Stimulated activated CD4-positive, alpha-beta T cell treated with anti-CD3 and anti-CD28 coated beads, TNF-alpha, amount 100 ng/mL, for 24 hours (primary cell): ENCODE measurements at places on chromosomes 5 and 9.
A peak's percentile ranks its signal among the peaks of the same experiment; 100 is the strongest.

DNA sequence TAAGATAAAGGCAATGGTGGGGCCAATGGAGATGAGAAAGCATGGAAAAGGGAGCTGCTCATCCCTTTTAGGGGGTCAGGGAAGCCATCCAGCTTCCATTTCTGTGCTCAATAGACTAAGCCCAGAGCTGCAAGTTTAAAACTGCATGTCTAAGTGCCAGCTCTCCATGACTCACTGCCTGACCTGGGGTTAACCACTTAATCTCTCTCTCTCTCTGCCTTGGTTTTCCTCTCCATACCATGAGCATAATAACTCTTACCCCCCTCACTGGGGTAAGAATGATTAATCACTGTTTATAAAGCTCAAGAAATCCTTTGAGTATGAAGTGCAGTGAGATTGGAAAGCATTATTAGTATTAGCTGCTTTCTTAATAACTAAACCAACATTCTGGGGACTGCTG lies 1382.4 kb upstream of the WWC1 start:
- DNase-seq: no peak

GRCh38 chr9:1804128-1804865 lies 210.8 kb upstream of the SMARCA2 start:
- DNase-seq: no peak

GRCh38 chr9:131503626-131504465 lies 1.1 kb downstream of the POMT1 start:
- DNase-seq: peak; percentile 23

- no peak for DNase-seq
Observed at GRCh38 chr5:140546851-140547507, 483 bp upstream of the EIF4EBP3 start.

GRCh38 chr9:136051837-136052471 lies 43.1 kb downstream of the NACC2 start:
- DNase-seq: peak; percentile 31

DNA sequence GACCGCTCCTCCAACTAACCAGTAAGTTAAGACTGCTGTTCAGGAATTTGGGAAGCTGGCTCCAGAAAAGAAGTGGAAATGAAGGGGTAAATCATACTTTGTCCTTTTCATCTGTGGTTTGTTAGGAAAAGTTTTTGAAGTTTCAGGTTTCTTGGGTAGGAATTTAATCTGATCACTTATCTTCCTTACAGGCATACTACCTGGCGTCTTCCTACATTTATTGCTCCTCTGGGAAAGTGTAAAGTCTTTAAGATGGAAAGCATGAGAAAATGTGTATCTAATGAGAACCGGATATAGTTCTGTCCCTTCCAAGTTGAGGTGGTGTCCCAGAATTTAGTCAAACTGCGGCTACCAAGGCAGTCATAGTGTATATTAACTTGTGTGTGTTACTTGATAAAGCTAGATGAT lies 1.3 kb downstream of the RASA1 start:
- no peak for DNase-seq

DNA sequence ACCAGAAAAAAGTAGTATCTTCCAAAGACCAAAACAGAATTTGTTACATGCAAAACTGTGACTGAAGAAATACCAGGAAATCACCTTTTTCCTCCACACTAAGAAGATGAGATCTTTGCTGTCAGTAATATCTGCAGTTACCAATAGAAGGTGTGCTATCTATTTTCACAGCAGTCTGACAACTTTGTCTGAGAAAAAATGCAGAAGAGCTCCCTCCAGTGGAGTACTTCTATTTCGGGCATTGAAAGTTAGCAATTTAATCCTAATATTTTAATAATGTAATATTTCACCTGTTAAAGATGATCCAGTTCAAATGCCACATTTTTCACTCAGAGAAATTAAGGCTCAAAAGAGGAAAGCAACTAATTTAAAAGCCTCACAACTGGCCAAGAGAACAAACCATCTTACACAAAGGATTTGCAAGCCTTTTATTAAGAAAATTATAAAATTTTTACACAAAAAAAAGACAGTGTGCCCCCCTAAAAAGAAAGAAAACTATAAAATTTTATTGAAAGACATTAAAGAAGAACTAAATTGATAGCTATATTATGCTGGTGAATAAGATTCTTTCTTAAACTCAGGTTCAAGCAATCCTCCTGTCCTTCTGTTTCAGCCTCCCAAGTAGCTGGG lies 50.6 kb downstream of the DEPDC1B start:
- DNase-seq: no peak
